GM12892 (cell line): ENCODE measurements at places on chromosomes 5 and 9.

GRCh38 chr5:113338628-113339027 lies 96.2 kb downstream of the TSSK1B start:
- DNase-seq = no peak

DNA sequence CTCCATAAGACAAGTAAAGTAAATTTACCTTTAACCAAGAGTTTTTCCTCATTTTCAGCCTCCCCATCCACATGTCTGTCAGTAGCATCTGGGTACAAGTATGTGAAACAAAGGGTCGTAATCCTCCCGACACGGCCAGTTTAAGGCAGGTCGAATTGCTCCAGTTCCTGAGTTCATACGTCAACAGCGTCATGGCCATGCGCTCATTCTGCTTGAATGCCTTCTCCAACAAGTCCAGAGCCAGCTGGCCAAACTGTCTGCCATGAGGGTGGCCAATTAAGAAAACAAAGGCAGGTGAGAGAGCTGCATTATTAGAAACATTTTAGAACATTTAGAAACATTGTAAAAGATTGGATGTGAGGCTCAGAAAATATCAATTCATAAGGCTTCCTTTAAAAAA lies 87.5 kb downstream of the TRPM6 start:
- DNase-seq = no peak

- DNase-seq = no peak
Measured at GRCh38 chr5:95554331-95554646, 488 bp downstream of the SKIC3 start.

DNA sequence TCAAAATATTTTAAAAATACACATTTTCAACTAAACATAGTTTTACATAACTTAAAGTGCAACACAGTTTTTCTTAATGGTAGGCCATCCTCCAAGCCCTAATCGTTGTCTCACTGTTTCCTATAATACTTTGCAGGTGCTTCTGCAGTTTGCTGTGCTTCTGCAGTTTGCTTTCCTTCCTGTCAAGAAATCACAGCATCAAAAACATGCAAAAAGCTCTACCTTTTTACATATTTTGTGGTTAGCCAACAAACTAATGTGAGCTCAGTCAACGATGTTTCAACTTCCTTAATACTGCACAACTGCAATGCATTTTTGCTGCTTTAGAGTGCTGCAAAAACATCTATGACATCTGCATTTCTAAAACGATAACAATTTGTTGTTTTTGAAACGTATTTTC lies 25.2 kb downstream of the EMB start:
- no peak for DNase-seq

GRCh38 chr9:1939926-1940368 lies 75.2 kb upstream of the SMARCA2 start:
- peak; percentile 48 for DNase-seq

DNA sequence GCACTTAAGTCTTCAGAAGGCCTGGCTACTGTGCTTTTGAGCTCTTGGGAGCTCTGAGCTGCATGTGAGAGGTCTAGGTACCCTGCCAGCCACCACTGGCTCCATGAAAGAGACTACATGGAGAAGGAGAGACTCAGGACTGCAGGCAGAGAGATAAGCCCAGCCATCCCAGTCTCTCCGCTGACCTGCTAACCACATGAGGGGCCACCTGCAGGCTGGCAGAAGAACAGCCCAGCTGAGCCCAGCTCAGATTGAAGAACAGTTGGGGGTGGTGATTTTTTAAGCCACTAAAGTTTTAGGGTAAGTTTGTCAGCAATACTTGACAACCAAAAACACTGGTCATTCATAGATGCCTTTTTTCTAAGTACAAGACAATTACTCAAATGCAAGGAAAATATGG lies 205.0 kb upstream of the PRDM9 start:
- no peak for DNase-seq

DNA sequence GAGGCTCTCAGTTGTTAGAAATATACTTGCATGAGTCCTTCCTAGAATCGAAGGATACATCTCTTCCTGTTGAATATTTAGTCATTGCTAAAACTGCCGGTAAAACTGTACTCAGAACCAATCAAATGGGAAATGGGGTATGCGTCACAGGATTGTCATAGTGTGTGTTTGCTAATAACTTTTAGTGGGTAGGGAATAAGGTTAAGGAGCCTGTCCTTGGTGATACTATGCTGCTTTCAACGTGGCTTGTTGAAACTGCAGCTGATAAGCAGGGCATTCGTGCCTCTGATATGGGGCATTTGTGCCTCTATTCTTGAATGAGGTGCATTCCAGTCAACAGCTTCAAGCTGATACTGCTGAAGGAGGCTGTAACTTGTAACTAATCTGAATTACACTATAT lies 26.6 kb downstream of the HABP4 start:
- no peak for DNase-seq

GRCh38 chr5:93621327-93621798 lies 38.3 kb downstream of the NR2F1 start:
- no peak for DNase-seq
